ENCODE measurements at places on chromosomes 3 and 15.

GRCh38 chr3:134753999-134754742, 40.9 kb upstream of the EPHB1 start:
- DNase-seq, result no peak

GRCh38 chr3:122100083-122100482, 44.9 kb downstream of the CD86 start:
- DNase-seq, result no peak

DNA sequence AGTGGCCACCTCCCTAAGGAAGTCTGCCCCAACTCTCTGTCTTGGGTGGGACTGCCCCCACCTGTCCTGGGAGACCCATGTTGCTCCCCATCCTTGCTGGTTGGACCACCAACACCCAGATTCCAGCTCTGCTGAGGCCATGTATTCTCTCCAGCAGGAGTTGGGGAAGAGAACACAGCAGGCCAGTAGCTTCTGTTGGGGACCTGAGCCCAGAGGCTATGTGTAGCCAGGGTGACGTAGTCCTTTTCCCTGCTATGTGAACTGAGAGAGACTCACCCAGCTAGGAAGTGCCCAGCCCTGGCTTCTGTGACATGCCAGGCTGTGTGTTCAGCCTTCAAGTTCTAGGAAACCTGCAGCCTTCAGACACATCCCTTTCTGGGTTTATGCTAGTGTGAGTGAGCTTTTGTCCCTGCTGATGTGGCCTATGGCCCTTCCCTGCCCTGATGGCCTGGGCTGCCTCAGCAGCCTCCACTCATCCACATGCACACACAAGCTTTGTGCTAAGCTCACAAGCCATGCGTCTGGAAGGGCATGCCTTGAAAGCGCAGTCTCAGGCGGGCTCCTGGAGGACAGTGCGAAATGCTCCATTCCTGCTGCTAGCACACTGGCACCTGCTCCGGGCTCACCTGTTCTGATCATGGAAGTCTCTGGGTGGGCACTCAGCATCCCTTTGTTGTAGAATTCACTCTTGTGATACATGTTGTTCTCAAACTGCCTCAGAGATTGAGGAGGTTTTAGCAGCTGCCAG, 42.6 kb downstream of the KY start:
- DNase-seq, result no peak

DNA sequence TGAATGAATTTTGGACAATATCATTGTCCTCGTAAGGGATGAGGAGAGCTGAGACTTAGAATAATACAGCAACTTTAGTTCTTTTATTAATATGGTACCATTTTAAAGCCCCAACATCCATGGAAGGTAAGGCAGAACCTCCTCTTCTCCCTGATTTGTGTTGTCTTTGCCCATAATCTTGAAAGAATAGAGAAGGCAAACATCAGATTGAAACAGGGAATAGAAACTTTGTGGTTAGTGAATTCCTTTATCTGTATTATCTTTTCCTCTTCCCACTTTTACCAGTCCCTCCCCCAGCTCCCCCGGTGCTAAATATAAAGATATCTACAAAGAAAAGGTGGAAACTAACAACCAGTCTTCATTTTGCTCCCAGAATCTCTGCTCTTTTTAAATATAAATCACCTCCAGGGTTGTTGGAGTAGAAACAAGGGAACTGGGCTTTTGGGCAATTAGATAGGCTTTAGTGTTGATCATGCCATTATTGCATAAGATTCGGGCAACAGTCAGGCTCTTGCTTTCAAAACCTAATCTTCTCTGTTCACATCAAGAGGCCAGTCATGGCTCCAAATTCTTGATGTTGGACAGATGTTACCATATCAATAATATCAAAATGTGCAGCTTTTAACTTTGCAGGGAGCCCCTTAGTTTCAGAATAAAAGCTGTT, 32.5 kb downstream of the ITPR1 start:
- no peak for DNase-seq

GRCh38 chr3:146575636-146576035, 29.5 kb downstream of the PLSCR5 start:
- no peak for DNase-seq
